Right renal cortex interstitium (tissue), 3 donors: ENCODE measurements at places on chromosomes 11 and 22.

GRCh38 chr22:36961626-36962025 is 48.2 kb downstream of the CSF2RB start:
- no peak for DNase-seq

- no peak for DNase-seq
Observed at GRCh38 chr11:73176145-73176873, 34.2 kb upstream of the FCHSD2 start.

- DNase-seq = no peak
Observed at GRCh38 chr11:58616594-58616993, 5.9 kb upstream of the CNTF start.

GRCh38 chr22:39634530-39635405 is 64.2 kb downstream of the CACNA1I start:
- DNase-seq = no peak

- no peak for DNase-seq
Observed at GRCh38 chr11:66204412-66204811, 64.0 kb upstream of the RAB1B start.
